T-helper 1 cell (primary cell): ENCODE measurements at places on chromosomes 4 and X.

GRCh38 chr4:61772126-61772525 is 572.0 kb downstream of the ADGRL3 start:
- no peak for DNase-seq

DNA sequence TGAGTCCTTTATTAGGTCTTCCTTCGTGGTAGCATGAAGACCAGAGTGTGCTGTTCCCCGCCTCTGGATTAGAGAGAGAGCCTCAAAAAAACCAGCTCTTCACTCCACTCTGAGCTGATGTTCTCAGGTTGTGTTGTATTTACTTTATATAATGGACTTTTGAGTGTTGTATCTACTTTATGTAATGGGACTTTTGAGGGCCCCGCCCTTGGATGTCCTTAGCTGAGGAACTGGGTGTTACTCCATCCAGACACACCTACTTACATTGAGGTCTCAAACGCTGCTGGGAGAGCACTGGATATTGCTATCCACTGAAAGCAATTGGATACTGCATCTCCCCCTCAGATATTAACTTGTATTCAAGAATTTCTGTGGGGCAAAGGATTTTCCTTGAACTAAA is 28.2 kb downstream of the ATP8A1 start:
- DNase-seq = no peak

- DNase-seq = no peak
Measured at GRCh38 chr4:74319470-74319869, 11.2 kb downstream of the EPGN start.

DNA sequence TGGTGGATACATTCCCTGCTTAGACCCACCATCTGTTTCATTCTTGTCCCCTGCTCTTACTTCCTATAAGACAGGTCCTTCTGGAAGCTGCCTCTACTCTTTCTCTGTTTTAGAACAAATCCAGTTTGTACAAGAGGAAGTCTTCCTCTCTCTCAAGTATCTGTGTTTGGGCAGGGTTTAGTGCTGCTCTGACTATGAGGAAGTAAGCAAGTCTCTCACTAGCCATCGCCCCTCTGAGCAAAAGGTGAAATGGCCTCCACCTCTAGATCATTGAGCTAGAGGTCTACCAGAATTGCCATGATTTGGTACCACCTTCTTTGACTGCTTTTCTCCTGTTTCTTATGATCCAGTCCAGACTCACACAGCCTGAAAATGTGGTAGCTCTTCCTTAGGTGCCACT is 8.4 kb downstream of the BTK start:
- no peak for DNase-seq

GRCh38 chr4:139550724-139551429 is 5.1 kb downstream of the SETD7 start:
- DNase-seq = no peak

DNA sequence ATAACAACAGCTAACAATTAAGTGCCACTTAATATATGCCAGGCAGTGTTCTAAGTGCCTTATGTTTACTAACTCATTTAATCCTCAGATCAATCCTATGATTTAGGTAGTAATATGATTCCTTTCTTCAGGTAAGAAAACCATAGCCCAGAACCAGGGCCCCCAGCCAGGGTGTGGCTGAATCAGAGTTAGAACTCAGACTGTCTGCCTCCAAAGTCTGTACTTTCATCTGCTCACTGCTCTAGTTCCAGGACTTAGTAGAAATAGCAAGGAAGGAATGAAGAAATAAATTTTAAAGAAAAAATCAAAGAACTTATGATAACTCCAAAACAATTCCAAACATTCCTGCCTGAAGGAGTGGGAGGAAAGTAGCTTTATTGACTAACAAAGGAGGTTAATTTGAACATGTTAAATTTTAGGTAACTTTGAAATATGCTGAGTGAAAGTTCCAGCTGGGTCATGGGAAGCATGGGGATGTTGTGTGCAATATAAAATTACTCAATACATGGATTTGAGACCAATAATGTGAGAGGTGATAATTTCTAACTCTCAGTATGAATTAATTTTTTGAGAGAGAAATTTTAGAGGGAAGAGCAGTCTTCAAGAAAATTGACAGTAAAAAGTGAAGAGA is 8.8 kb upstream of the ADH1C start:
- DNase-seq = no peak

DNA sequence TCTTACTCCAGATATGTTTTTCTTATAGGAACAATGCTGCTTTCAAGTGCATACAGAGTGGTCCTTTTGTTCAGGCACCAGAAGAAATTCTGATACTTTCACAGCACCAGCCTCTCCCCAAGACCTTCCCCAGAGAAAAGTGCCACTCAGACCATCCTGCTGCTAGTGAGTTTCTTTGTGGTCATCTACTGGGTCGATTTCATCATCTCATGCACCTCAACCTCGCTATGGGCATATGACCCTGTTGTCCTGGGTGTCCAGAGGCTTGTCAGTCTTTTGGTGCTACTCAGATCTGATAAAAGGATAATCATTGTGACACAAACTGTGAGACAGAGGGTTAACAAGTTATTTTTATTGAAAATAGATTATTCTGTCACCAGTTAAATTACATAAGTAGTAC is 39.5 kb downstream of the WDR13 start:
- DNase-seq = no peak

DNA sequence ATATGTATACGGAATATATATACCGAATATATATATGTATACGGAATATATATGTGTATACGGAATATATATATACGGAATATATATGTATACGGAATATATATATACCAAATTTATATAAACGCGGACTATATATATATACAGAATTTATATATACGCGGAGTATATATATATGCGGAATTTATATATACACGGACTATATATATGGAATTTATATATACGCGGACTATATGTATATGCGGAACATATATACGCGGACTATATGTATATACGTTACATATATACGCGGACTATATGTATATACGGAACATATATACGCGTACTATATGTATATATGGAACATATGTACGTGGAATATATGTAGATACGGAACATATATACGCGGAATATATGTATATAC is 78.6 kb downstream of the ARHGAP36 start:
- no peak for DNase-seq

DNA sequence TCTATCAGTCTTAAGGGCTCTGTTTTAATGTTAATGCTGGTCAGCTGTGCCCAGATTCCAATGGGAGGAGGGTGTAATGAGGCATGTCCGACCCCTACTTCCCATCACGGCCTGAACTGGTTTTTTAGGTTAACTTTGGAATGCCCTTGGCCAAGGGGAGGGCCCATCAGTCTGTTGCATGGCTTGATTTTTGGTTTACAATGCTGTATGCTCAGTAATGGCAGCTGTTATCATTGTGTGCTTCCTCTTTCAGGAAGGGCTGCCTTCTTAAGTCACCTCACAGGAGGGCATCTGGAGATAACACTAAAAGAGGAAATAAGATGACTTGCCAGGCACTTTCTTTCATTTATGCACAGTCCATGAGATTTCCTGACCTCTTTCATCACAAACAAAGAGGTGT is 36.3 kb downstream of the ATXN3L start:
- DNase-seq = no peak

- no peak for DNase-seq
Measured at GRCh38 chrX:43269201-43269600, 386.9 kb upstream of the MAOA start.

DNA sequence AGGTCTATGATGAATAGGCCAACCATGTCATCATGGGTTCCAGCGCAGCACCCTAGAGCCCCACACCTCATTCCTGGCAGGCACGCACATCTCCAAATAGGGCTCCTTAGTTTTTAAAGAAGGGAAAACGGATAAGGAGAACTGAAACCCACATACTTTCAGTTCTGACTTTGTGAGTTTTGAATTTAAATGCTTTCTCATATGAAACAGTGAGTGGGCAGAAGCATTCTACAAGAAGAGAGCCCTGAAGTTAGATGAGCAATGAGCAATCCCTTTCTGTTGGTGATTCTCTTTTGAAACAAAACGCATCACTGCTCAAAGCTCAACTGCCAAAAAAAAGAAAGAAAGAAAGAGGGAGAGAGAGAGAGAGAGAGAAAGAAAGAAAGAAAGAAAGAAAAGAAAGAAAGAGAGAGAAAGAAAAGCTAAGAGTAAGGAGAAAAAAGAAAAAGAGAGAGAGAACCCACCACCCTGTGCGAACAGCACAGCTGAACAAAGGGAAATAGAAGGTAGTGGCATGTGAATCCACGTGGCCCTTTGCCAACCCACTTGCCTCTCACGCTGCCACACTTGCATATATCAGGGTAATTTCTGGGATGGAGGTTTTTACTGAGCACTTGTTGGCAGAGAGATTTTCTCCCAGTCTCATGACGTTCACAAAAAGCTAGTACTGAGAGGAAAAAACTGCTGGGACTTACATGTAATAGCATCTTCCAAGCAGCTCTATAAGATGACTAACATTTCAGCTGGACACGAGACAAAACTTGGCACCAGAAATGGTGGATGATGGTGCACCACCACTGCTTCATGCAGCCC is 31.0 kb downstream of the TMSB4X start:
- peak; percentile 53 for DNase-seq

- no peak for DNase-seq
Measured at GRCh38 chr4:147958489-147959065, 226.7 kb downstream of the ARHGAP10 start.

DNA sequence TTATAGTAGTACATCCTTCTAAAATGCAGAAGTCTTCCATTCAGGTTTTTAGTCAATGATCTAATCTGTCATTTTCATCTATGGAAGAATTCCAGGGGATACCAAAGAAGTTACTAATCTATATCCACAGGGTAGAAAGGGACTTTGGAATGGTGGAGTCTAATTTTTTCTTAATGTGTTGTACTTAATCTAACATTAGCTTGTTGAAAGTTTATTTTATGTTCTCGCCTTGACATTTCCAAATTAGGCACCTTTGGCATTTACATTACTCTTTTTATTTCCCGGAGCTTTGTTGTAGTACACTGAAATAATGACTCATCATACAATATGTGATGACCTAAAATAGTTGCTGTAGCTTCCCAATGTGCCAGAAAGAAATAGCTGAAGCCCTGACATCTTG is 91.5 kb downstream of the HTR2C start:
- no peak for DNase-seq
